HT1080 (cell line): ENCODE measurements at places on chromosomes 6 and 20. TPM values are rescaled to one million over a fixed set of nuclear protein-coding genes. Genes with fewer than 3 reads are reported as not detected.

C20orf202 gene
- total RNA-seq = not detected in 2 replicates

HLA-DQA1 gene
- total RNA-seq = not detected in 2 replicates

DNA sequence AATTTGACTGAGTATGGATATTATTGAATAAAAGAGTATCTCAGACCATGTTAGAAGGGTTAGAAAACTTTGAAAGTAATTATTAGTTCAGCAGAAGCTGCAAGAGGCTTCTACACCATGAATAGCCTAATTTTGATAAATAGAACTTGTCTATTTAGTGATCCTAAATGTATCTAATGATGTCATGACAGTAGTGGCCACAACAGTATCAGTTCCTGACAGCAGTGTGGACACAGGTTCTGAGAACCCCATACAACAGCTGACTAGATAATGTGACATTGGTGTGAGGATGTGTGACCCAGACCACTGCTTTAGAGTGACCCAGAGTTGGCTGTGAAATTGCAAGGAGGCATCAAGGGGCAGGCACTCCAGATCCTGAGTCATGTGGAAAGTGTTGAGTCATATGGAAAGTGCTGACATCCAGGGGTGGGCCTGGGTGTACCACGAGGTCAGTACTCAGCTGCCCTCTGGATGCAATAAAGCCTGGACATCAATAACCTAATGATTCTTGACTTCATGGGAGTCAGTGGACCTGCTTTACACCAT lies 754.7 kb downstream of the DHX35 start:
- peak; percentile 29 for DNase-seq

MEA1 gene
- total RNA-seq = 98.7 and 127 TPM in 2 replicates

DNA sequence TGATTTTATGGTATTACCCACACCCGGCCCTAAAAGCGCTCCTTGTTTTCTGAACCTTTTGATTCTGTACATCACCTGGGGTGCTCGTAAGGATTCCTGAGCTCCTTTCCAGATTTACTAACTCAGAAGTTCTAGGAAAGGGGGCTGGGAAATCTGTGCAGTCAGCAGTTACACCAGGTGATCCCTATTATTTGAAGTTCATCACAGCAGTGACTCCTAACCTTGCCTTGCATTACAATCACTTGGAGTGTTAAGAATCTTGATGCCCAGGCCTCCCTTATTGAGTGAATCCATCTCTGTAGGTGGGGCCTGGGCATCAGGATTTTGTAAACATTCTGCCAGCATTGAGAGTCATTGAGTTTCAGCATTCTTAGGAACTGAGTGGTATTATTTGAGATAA lies 44.7 kb downstream of the BMP6 start:
- DNase-seq = no peak

DNA sequence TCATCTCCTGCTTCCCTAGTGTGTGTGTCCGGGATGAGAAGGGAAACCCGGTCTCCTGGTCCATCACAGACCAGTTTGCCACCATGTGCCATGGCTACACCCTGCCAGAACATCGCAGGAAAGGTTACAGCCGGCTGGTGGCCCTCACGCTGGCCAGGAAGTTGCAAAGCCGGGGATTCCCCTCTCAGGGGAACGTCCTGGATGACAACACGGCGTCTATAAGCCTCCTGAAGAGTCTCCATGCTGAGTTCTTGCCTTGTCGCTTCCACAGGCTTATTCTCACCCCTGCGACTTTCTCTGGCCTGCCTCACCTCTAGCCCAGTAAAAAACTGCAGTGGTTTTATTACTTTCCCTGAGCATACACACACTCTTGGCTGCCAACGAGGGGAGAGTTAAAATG lies 23.9 kb upstream of the C6orf141 start:
- no peak for DNase-seq

LY6G6C gene
- not detected in 2 replicates for total RNA-seq

DNA sequence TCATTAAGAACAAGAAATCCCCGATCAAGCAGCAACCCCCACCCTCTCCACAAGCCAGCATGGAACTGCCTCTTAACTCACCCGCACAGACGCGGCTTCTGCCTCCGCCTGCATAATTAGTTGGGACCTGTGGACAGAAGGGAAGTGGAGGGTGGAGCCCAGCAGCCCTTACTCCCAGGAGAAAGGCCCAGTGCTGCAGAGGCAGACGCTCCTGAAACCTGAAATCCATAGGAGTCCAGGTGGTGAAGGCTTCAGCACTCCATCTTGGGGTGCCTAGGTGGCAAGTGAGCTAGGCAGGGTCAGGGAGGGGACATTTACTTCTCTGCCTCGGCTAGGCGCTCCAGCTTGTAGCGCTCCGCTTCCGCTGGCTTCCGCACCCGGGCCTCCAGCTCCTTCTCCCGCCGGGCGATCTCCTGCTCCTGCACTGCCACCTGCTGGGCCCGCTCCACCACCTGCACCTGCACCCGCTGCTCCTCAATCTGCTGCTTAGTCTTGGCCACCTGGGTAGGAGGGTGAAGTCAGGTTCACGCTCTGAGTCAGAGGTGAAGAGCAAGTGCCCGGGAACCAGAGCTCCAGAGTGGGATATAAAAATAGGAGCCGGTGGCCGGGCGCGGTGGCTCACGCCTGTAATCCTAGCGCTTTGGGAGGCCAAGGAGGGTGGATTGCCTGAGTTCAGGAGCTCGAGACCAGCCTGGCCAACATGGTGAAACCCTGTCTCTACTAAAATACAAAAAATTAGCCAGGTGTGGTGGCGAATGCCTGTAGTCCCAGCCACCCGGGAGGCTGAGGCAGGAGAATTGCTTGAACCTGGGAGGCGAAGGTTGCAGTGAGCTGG lies 10.7 kb downstream of the TUBB start:
- peak; percentile 58 for DNase-seq

SLC26A8 gene
- total RNA-seq = 0.26 and 0.27 TPM in 2 replicates

PPP1R16B gene
- total RNA-seq = 0.03 and 0.05 TPM in 2 replicates

DNA sequence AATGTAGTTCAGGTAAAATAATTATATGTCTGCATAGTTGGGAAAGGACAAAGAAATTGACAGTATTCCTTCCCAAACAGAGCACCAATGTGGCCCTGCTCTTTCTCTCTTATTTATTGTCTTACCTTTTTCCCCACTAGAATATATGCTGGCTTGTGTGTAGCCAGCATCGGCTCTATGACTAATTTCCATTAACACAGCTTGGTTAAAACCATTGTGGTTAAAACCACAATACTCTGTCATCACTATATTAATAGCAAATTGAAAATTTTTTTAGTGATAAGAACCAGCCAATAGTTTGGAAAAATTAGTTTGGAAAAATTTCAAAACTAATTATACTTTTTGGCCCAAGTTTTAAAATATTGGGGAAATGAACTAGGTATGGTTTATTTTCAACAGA lies 535.1 kb downstream of the UTRN start:
- DNase-seq = peak; percentile 57

DNA sequence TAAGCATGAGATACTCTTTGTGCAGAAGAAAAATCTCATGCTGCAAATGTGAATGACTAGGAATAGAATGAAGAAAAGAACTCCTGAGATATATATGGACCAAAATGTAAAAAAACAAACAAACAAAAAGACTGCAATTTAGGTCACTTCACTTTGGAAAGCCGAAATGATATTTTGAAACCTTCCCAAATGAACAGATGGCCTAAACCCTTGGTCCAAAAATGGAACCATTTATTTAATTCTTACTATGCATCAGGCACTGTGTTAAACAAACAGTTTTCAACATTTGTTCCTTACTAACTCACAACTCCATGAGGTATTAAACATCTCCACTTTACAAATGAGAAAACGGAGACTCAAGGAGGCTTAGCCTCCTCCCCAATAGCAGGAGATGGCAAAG lies 107.5 kb downstream of the VIP start:
- DNase-seq = no peak

DNA sequence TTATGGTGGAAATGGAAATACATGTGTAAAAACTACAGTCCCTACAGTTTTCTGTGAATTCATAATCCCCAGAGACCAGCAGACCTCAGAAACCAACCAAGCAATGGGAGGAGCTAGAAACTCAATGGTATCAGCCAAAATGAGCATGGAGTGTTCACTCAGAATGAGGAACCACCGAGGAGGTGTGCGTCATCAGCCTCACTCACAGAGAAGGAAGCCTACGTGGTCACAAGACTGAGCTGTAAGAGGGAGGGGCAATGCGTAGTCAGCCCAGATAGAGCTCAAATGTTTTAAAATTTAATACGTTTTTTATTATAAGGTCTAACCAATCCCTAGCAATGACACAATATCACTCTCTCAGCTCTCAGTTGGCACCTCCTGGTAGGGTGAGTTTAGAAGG lies 17.4 kb downstream of the MYLK4 start:
- peak; percentile 64 for DNase-seq

- no peak for DNase-seq
Measured at GRCh38 chr6:118968416-118968815, 33.5 kb upstream of the MCM9 start.

DNA sequence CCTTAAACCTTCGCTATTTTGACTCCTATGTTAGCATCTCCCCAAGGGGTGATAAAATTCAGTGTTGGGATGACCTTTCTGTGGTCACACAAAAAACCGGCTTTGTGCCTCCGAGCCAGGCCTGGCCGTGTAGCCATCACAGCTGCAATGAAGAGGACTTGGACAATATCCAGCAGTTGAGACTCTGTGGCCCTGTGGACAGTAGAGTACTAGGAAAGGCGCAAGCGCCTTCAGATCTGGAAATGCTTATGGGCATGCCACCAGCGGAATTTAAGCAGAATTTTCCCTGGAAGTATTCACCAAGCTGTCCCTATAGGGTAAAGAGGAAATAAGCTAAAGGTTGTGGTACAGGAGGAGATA lies 63.3 kb upstream of the SLC2A12 start:
- no peak for DNase-seq

FAXC gene
- 5.9 and 6.2 TPM in 2 replicates for total RNA-seq

- peak; percentile 83 for DNase-seq
Measured at GRCh38 chr6:18260448-18261106, 3.8 kb downstream of the DEK start.

DNA sequence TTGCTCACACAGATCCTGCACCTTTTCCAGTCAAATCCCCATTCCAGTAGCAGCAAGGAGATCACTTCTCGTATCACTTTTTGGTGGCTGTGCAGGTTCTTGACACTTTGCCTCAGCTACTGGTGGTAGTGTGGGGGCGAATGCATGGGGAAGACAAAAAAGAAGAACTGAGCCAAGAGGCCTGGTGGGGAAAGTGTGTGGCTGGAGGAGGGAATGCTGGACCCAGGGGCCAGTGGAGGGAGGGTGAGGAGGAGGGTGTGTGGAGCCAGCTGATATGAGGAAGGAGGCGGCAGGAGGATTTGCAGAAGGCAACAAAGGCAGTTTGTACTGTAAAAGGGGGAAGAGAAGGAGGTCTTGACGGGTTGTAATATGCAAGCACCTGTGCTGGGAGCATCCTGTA lies 15.7 kb upstream of the HLA-C start:
- no peak for DNase-seq

DNA sequence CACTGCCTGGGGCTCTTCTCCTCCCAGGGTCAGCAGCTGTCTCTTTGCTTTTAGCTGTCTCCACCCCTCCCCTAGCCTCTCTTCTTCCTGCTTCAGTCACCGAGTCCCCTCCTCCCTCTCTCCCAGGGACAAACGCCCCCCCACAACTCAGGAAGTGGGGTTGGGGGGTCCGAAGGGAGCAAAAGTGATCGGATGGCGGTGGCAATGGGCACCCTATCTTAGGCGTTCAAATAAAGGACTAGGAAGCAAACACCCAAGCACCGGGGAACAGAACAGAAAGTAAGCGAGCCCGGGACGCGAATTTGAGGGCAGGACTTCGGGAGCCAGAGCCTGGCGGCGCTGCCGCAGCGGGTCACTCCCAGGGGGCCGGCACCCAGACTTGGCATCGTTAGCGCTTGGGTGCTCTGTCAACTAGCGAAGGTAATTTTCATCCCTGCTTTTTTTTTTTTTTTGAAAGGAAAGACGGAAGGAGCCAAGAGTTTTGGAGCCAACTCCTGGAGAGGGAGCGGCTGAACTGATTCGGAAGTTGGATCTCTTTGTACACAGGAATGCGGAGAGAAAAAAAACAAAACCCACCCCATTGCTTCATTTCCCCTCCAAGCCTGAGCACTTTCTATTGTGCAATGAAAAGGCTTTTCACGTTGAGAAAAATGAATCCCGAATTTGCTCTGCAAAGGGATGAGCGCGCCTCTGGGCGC lies 815 bp upstream of the ITPR3 start:
- peak; percentile 58 for DNase-seq

- DNase-seq = no peak
Measured at GRCh38 chr6:165447141-165447540, 137.7 kb upstream of the C6orf118 start.

SPATS1 gene
- not detected in 2 replicates for total RNA-seq

CCN6 gene
- total RNA-seq = not detected in 2 replicates

- no peak for DNase-seq
Measured at GRCh38 chr6:84035484-84035883, 1.9 kb downstream of the MRAP2 start.

DNA sequence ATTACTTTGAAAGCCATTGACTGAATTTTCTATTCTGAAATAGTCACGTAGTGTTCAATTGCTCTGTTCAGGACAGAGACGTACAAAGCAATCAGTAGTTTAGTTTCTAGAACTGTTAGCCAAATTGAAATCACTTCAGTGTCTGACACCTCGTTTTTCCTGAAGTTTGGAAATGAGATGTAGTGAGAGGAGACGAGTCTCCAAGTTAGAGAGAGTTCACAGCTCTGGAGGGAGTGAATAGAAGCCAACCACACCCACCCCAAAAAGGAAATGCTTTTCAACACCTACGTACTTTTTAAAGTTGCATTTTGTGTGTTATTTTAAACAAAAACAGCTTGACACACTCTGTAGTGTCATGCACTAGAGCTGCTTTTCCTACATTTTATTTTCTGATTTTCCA lies 296.0 kb downstream of the ADGRG6 start:
- no peak for DNase-seq

DNA sequence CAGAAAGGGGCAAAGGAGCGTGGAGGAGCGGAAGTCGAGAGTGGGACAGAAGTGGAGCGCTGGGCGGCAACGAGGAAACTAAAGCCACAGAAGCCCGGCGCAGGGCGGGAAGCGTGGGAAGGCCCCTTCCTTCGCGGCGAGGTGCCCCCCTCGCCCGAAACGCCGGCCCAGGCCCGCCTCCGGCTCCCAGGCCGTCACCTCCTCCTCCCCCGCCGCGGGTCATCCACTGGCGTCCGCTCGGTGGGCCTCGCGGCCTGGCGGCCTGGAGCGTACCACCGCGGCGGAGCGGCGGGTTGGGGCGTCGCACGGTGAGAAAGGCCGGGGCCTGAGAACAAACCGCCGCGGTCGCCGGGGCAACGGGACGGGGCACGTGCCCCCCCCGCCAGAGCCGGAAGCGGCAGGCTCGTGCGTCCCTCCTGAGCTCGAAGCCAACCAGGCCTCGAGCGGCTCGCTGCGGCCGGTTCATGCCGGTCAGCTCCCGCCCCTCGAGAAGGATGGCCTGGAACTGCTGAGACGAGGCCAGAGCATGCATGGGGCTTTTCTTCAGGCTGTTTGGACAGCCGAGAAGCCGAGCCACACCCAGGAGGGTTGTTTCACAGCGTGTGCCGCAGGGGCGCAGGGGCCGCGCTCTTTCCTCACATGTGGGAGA lies at the start of gene TCP11:
TSS of gene TCP11 (minus strand) at position 333 of the 649 bp plus-strand sequence. CDS start 469 bp downstream, outside the sequence.
- no peak for DNase-seq

IRF4 gene
- 0.10 TPM in 1 of 2 replicates, not detected in the other for total RNA-seq

- no peak for DNase-seq
Measured at GRCh38 chr6:43297644-43298564, at the start of gene SLC22A7. TSS of gene SLC22A7 (plus strand) at chr6:43298260. CDS start at chr6:43298359, 99 bp downstream.

ABT1 gene
- total RNA-seq = 25.4 and 28.9 TPM in 2 replicates
